Muscle of leg (tissue), 16 donors: ENCODE measurements at places on chromosomes 7 and 10. TPM values are rescaled to one million over a fixed set of nuclear protein-coding genes. Genes with fewer than 3 reads are reported as not detected.

The CTAGE4 gene
- 1.3 TPM for polyA plus RNA-seq

The DKK1 gene
- polyA plus RNA-seq: 0.74 TPM

The METTL2B gene
- 24.0 TPM for polyA plus RNA-seq

The ACTL6B gene
- polyA plus RNA-seq: 0.40 TPM

The OR13A1 gene
- polyA plus RNA-seq: not detected

The NME8 gene
- not detected for polyA plus RNA-seq

The ECHS1 gene
- 147 TPM for polyA plus RNA-seq

The ABCA13 gene
- polyA plus RNA-seq: 0.06 TPM

The PNLIPRP3 gene
- 0.08 TPM for polyA plus RNA-seq

The FOXI2 gene
- polyA plus RNA-seq: 0.18 TPM

DNA sequence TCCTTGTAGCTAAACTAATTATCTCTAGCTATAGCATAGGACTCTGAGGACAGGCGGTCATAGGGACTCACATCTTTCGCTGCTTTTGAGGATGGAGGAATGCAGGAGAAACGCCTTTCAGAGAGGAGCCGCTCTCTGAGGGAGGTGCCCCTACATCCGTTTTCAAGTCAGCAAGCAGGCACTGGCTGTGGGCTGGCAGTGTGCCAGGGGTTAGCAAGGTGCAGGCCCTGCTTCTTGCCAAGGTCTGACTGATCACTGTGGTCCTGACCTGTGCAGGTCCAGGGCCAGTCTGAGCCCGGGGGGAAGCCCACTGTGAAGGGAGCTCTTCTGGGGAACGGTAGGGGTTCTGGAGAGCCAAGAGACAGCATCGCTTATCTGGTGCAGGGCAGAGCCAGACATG lies 89.4 kb downstream of the SH3PXD2A start:
- DNase-seq: no peak

- DNase-seq: no peak
Observed at GRCh38 chr10:117272195-117273076, 31.5 kb downstream of the SLC18A2 start.

GRCh38 chr10:58972576-58973234 lies 203.7 kb upstream of the PHYHIPL start:
- no peak for DNase-seq

DNA sequence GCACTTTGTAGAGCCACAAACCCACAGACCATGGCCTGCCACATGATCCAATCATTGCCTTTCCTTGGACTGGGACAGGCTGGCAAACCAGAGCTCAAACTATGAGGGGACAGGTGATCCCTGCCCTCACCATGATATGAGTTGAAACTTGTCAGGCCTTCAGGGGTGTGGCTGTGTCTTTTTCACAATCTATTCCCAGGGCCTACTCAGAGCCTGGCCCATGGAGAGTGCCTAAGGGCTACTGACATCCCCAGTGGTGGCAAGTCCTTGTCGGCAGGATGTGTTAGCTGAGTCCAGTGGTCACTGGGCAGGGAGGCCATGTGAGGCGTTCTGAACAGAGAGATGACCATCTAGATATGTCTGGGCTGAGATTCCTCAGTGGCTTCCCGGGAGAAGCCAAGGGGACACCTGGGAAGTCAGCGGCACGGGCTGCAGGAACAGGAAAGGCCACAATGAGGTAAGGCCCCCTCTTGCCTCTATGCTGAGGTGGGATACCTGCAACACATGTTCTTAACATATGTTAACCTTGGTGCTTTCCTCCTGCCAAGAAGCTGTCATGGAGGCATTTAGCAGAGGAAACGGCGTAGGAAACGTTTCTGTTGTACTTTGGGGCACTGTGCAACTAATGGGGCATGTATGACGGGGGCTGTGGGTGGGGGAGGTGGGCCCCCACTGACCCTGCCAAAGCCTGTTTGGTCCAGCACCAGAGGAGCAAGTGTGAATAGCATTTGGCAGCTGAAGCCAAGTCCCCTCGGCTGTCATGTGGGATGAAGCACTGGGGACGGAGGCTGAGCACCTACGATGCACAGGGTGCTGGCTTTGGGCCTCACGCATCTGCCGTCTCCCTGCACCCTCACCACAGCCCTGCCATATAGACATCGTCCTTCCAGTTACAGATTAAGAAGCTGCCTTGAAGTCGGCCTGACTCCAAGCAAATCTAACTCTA lies 384.0 kb downstream of the RPS24 start:
- DNase-seq: no peak

GRCh38 chr10:70381471-70382421 lies 679 bp downstream of the LRRC20 start:
- DNase-seq: peak; percentile 67

DNA sequence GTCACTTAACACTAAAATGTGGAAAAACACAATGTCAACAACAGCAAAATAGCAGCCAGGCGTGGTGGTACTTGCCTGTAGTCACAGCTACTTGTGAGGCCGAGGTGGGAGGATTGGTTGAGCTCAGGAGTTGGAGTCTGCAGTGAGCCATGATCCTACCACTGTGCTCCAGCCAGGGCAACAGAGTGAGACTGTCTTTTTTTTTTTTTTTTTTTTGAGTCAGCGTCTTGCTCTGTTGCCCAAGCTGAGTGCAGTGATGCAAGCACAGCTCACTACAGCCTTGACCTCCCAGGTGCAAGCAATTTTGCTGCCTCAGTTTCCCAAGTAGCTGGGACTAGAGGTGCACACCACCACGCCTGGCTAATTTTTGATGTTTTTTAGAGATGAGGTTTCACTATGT lies 6.1 kb downstream of the KCTD7 start:
- DNase-seq: no peak

DNA sequence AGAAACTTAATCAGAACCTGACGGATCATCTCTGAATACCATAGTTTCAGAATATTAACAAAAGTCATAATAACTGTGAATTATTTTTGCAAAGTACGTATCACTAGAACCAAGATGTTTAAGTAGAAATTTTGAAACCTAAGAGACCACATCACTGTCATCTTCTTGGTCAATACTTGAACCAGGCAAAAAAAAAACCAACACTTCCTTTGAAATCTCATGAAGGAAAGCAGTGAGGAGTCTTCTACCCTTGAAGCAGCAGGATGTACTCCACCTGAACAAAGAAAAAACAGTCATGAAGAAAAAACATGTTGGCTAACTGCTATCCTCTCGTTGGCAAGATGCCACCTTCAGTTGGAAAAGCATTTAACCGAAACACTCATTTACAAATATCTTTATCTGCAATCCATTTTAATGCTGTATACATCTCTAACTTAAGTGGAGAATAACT lies 82.4 kb downstream of the SRPK2 start:
- peak; percentile 18 for DNase-seq

- no peak for DNase-seq
Observed at GRCh38 chr7:17584822-17585221, 286.4 kb downstream of the AHR start.

GRCh38 chr10:98425511-98426352 lies 10.8 kb upstream of the PYROXD2 start:
- DNase-seq: no peak

DNA sequence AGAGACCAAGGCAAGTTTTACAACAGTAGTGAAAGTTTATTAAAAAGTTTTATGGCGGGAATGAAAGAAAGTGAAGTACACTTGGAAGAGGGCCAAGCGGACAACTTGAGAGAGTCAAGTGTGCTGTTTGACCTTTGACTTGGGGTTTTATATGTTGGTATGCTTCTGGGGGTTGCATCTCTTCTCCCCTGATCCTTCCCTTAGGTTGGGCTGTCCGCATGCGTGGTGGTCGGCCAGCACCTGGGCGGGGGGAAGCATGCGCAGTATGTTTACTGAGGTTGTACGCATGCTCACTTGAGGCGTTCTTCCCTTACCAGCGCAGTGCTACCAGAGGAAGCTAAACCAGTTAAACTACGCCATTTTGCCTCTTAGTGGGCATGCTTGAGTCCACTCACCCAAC lies 31.9 kb downstream of the NUP42 start:
- no peak for DNase-seq

- DNase-seq: peak; percentile 65
Observed at GRCh38 chr10:103144041-103144440, 49.0 kb downstream of the NT5C2 start.

GRCh38 chr7:151233804-151234203 lies 1.5 kb downstream of the CHPF2 start:
- DNase-seq: no peak

DNA sequence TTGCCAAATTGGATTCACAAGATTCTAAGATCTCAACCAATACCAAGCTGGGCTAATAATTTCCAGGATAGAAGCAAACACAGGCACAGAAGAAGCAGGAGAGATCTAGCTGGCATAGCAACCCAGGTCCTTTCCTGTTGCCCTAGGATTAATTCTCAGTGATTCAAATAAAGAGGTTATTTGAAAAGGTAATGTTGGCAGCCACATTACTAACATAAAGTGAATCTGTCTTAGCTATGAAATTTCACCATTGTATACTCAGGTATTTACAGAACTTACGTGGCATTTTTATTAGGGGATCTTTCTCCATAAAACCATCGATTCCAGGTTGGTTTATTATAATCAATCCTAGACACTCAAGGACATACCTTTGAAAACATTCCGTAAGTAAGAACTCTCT lies 379.3 kb upstream of the POM121L12 start:
- no peak for DNase-seq

GRCh38 chr10:35056686-35057085 lies 33.5 kb downstream of the CUL2 start:
- no peak for DNase-seq

DNA sequence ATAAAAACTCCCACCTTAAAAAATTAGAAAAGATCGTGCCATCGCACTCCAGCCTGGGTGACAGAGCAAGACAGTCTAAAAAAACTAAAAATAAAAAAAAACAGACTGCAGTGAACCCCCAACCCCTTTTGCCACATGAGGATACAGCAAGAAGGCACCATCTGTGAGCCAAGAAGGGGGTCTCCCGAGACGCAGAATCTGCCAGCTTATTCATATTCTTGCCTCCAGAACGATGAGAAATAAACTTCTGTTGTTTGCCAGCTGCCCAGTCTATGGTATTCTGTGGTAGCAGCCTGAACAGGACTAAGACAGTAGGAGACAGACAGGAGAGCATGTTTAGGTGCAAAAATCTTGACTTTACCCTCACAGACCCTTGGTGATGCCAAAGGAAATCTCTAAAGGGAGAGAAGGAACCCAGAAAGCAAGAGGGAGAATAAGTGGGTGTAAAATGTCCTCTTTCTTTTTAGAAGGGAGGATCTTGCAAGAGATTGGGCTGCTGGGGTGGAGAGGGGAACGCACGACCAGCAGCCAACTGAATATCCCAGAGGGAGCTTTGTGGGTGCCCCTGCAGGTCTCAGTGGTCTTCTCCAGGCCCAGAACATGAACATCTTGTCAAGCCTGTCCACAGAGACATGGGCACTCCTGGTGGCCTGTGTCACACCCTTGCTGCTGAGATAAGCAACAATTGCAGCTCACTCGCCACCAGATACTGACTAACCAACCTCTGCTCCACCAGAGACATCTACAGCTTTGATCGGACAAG lies 400.7 kb upstream of the FOXK1 start:
- DNase-seq: no peak

DNA sequence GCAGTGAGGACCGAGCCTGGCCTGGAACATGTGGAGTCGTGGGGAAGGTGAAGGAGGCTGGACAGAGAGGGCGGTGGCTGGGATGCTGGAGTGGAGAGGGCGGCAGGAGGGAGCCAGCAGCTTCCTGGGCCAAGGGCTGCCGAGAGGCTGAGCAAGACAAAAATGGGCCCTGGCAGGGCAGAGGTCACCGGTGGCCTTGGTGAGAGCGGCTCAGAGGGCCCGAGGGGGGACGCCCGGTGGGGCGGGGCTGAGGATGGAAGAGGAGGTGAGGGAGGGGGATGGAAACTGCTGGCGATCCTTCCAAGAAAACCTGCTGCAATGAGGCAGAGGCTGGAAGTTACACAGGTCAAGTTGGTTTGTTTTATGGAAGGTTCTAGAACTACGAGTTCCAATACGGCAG lies 69.5 kb downstream of the ELFN1 start:
- no peak for DNase-seq
